ENCODE measurements at places on chromosomes 5 and 9.
A peak's percentile ranks its signal among the peaks of the same experiment; 100 is the strongest.

- no peak for DNase-seq
Measured at GRCh38 chr9:112819635-112820496, 69.3 kb downstream of the SNX30 start.

- DNase-seq = no peak
Measured at GRCh38 chr9:72704688-72705375, 183.4 kb downstream of the TMC1 start.

DNA sequence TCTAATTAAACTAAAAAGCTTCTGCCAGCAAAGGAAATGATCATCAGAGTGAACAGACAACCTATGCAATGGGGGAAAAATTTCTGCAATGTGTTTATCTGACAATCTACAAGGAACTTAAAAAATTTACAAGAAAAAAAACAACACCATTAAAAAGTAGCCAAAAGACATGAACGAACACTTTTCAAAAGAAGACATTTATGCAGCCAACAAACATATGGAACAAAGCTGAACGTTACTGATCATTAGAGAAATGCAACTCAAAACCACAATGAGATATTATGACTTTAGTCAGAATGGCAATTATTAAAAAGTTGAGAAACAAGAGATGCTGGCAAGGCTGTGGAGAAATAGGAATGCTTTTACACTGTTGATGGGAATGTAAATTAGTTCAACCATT is 530.4 kb upstream of the DAB2 start:
- DNase-seq = no peak

GRCh38 chr5:151708126-151708525 is 21.4 kb upstream of the SPARC start:
- DNase-seq = no peak

GRCh38 chr9:69452110-69452782 is 127.2 kb downstream of the ENTREP1 start:
- no peak for DNase-seq

GRCh38 chr5:369151-369868 is 47.8 kb downstream of the AHRR start:
- DNase-seq = no peak

DNA sequence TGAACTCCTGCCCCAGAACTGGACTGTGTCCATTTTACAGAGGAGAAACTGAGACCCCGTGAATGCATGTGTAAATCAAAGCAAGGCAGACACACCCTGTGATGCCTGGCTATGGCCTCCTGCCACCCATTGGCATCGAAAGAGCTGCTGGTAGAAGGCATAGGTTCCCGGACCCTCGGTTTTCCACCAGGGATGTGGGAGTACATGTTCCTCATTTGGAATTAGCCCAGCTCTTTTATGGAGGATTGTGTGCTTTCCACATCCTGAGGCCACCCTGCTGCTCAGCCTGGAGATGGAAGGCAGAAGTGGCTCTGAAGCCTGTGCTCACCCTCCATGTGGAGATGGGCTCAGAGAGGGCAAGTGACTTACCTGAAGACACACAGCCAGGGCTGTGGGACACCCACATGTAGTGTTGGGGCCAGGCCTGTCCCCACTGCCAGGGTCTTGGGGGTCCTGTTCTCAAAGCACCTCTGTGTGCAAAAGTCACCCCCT is 2.8 kb downstream of the SUSD3 start:
- DNase-seq = no peak

- DNase-seq = no peak
Measured at GRCh38 chr9:109497226-109498153, 617 bp downstream of the PTPN3 start.

- DNase-seq = no peak
Measured at GRCh38 chr5:80078921-80079320, 43.8 kb downstream of the THBS4 start.

- no peak for DNase-seq
Measured at GRCh38 chr9:112278152-112278551, 55.3 kb downstream of the PTBP3 start.

- no peak for DNase-seq
Measured at GRCh38 chr9:109289931-109290330, 30.9 kb downstream of the EPB41L4B start.

DNA sequence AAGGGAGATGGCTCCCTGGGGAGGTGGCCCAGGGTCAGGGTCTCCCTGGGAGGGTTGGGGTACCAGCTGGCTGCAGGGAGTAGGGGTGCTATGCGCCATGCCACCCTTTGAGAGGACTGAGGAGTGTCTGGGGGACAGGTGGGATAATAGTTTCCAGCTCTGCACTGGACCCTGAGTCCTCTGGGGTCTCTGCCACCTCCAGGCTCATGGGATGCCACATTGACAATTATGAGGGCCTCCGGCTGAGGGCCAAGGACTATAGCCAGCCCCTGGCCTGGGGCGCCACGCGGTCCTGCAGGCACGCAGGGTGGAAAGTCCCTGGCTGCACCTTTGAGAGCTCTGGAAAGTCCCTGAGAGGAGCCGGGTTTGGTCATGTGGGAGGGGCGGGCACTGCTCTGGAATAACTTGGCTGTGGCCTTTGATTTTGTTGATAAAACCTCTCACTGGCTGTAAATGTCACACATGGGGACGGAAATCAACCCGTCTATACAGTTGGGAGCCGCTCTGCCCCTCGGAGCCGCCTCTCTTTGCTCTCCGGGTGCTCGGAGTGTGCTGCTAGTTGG is 16.0 kb downstream of the TRAF2 start:
- peak; percentile 84 for DNase-seq

- peak; percentile 70 for DNase-seq
Measured at GRCh38 chr9:93132946-93133680, 938 bp downstream of the NINJ1 start.

DNA sequence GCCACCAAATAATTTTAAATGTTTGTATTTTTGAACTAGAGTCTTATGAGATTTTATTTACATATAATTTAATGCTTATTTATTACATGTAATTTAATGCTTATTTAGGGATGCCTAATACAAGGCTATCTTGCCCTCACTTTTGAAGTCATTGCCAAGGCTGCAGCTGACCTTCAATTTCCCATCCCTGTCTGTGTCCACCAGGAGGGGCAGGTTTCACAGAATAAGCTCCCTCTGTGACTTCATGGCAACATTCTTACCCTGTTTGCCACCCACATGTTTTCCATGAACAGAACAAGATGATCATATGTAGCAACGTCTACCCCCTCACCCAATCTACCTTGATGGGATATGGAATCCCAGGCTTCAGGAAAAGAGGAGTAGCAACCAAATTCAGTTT is 27.0 kb downstream of the C5 start:
- no peak for DNase-seq

GRCh38 chr5:133372293-133372937 is 239.9 kb downstream of the FSTL4 start:
- DNase-seq = no peak

Measured in CD4-positive, alpha-beta T cell treated with Interleukin-4 for 1 hour (primary cell).